SK-N-DZ (cell line): ENCODE measurements at places on chromosomes 2 and 18.

DNA sequence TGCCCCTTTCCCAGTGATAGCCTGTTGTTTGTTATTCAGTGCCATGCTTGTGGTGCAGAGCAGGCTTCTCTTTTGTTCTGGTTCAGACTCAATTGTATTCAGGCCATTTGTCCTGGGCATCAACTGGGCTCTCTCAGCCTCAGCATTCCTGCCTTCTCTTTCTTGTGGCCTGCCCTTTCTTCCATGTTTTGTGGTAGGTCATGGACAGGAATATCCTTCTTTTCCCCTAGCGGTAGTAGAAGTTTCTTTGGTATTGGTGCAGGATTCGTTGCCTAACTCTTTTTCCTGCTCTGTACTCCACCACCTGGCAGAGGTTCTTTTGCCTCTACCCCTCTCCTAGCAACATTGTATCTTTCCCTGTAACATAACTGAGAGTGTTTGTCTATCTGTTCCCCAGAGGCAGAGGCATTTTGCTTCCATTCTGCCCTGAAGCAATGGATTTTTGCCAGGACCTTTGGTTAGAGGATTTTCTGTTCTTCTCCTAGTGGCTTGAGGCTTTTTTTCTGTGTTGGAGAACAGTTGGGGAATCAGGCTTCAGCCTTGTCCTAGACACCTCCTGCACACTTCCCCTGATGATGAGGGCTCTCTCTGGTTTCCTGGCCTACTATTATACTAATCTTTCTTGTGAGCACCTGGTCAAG is 68.5 kb downstream of the NCOA1 start:
- DNase-seq: no peak

DNA sequence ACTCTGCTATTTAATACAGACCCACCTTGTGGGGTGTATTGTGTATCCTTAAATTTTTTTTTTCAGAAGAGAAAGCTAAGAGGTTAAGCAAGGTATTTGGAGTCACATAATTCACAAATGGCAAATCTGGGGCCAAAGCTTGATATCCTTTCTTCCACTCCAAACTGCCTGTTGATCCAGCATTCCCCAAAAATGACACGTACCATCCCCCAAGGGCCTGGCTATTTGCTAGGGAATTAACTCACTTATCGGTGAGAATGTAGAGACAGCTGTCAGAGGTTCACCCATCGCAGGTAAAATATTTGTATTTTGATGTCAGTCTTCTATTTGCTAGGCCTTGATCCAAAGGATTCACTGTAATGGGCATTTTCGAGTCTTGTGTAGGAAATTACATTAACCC is 103.6 kb upstream of the FZD7 start:
- no peak for DNase-seq

- no peak for DNase-seq
Measured at GRCh38 chr2:232869138-232870017, 686 bp upstream of the SNORC start.

GRCh38 chr2:68317971-68318913 is 1.5 kb downstream of the CNRIP1 start:
- DNase-seq: peak; percentile 54

- no peak for DNase-seq
Measured at GRCh38 chr2:102672107-102672776, 52.9 kb downstream of the SLC9A2 start.

GRCh38 chr2:122939796-122940195 is 1085.3 kb upstream of the CNTNAP5 start:
- no peak for DNase-seq
